ENCODE measurements at places on chromosomes 4 and X. TPM values are rescaled to one million over a fixed set of nuclear protein-coding genes. Genes with fewer than 3 reads are reported as not detected.

Gene IL1RAPL1
- not detected for total RNA-seq

DNA sequence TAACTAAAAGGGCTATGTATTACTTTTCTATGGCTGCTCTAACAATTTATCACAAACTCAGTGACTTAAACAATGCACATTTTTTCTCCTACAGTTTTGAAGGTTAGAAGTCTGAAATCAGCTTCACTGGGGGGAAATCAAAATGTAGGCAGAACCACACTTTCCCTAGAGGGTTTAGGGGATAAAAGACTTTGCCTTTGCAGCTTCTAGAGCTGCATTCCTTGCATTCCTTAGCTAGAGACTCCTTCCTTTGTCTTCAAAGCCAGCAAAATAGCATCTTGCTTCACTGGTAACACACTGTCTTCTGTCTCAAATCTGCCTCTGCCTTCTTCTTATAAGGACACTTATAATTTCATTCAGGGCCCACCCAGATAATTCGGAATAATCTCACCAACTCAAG lies 152.4 kb upstream of the SPIN4 start:
- no peaks in the 10 kb centered on the region for H3K27me3 ChIP-seq
- H3K4me1 ChIP-seq = no peaks in the 10 kb centered on the region
- H3K27ac ChIP-seq = no peak overlapping the region

Gene HEPH
- not detected for total RNA-seq

GRCh38 chr4:189147005-189147929 lies 793.4 kb upstream of the FRG1 start:
- H3K36me3 ChIP-seq = no peaks in the 10 kb centered on the region
- no peaks in the 10 kb centered on the region for H3K4me1 ChIP-seq
- H3K4me3 ChIP-seq = no peak overlapping the region
- DNase-seq = no peak
- H3K27me3 ChIP-seq = no peaks in the 10 kb centered on the region
- H3K27ac ChIP-seq = no peak overlapping the region

GRCh38 chr4:111064342-111064993 lies 441.6 kb upstream of the PITX2 start:
- no peak overlapping the region for H3K27ac ChIP-seq
- no peak for DNase-seq
- H3K27me3 ChIP-seq = no peaks in the 10 kb centered on the region
- no peaks in the 10 kb centered on the region for H3K36me3 ChIP-seq

- H3K36me3 ChIP-seq = no peaks in the 10 kb centered on the region
- DNase-seq = no peak
- H3K4me3 ChIP-seq = no peak overlapping the region
- H3K27me3 ChIP-seq = peaks cover 19% of the 10 kb centered on the region
These were observed 17.2 kb upstream of the DRD5 start for GRCh38 chr4:9764155-9764696.

Gene CYBB
- total RNA-seq = 4.3 TPM

Gene EDNRA
- total RNA-seq = not detected

DNA sequence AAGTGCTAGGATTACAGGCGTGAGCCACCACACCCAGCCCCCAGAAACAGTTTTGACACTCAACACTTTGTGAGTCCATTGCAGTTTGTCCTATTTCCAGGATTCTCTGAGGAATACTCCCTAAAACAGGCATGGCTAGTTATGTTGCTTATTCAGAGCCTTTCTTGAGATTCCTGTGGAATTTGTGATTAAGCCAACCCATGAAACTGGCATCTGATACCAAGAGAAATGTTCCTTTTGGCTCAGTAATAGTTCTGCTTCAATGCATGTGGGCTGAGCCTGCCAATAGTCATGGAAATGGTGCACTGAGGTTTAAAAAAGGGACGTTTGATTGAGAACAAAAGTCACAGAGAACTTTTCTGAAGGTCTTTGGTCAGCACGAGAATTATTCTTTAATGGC lies 241.7 kb downstream of the PPP1R2C start:
- no peaks in the 10 kb centered on the region for H3K27me3 ChIP-seq
- H3K27ac ChIP-seq = no peak overlapping the region
- peaks cover 7% of the 10 kb centered on the region for H3K4me1 ChIP-seq

GRCh38 chr4:158760866-158761265 lies 8.0 kb upstream of the FNIP2 start:
- no peak for DNase-seq
- H3K27ac ChIP-seq = no peak overlapping the region
- peaks cover 12% of the 10 kb centered on the region for H3K27me3 ChIP-seq
- no peak overlapping the region for H3K4me3 ChIP-seq

DNA sequence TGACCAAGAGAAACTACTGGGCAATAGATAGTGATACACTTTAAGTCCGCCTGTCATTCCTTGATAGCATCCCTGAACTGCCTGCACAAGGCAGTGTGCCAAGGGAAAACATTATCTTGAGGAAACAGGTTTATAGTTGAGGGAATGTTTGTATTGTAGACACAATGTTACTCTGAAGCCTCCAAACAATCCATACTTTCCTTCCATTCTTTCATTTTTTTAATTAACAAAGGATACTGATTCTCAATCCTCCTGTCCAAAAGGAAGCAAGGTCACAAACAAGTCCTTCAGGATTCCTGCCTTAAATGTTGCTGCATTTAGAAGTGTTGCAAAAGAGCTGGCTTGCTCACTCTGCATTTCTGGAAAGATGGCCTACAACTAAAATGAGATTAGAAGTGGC lies 61.7 kb upstream of the PRSS48 start:
- no peak for DNase-seq
- no peak overlapping the region for H3K27ac ChIP-seq
- H3K27me3 ChIP-seq = peaks cover 22% of the 10 kb centered on the region
- H3K4me3 ChIP-seq = no peak overlapping the region

Gene CXorf65
- total RNA-seq = 30.6 TPM

DNA sequence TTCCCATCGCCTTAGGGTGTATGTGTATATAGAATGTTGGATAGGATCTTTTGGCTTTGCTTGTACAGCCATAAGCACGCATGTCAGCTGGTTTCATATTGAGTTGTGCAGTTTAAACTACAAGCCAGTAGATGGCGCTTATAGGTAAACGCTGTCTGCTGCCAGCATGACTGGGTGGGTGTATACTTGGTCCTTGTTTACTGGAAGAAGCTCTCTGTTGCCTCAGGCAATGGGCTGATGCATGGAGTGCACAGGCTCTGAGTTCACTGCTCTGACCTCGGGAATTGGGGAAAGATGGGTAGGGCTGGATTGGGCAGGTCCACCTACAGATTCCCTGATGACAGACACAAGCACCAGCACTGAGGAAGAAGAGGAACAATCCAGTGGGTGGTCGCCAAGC lies 831.5 kb downstream of the STIM2 start:
- H3K4me3 ChIP-seq = no peak overlapping the region
- DNase-seq = no peak
- no peaks in the 10 kb centered on the region for H3K36me3 ChIP-seq
- no peak overlapping the region for H3K27ac ChIP-seq
- no peaks in the 10 kb centered on the region for H3K4me1 ChIP-seq

- H3K4me3 ChIP-seq = peak overlapping the region; percentile 94
- peaks cover 32% of the 10 kb centered on the region for H3K4me1 ChIP-seq
- no peaks in the 10 kb centered on the region for H3K27me3 ChIP-seq
- no peak for DNase-seq
- H3K27ac ChIP-seq = peak overlapping the region; percentile 95
- peaks cover 30% of the 10 kb centered on the region for H3K36me3 ChIP-seq
These were observed 609 bp upstream of the SLC25A6 start for GRCh38 chrX:1392376-1393068.

Gene ITIH6
- not detected for total RNA-seq

- peak overlapping the region; percentile 87 for H3K27ac ChIP-seq
- peaks cover 4% of the 10 kb centered on the region for H3K36me3 ChIP-seq
- peak overlapping the region; percentile 77 for H3K4me3 ChIP-seq
- peaks cover 32% of the 10 kb centered on the region for H3K4me1 ChIP-seq
- no peaks in the 10 kb centered on the region for H3K27me3 ChIP-seq
- DNase-seq = peak; percentile 30
These were observed 37.4 kb upstream of the SMIM10L2A start for GRCh38 chrX:135384161-135384836.

Gene NLGN3
- 1.4 TPM for total RNA-seq

DNA sequence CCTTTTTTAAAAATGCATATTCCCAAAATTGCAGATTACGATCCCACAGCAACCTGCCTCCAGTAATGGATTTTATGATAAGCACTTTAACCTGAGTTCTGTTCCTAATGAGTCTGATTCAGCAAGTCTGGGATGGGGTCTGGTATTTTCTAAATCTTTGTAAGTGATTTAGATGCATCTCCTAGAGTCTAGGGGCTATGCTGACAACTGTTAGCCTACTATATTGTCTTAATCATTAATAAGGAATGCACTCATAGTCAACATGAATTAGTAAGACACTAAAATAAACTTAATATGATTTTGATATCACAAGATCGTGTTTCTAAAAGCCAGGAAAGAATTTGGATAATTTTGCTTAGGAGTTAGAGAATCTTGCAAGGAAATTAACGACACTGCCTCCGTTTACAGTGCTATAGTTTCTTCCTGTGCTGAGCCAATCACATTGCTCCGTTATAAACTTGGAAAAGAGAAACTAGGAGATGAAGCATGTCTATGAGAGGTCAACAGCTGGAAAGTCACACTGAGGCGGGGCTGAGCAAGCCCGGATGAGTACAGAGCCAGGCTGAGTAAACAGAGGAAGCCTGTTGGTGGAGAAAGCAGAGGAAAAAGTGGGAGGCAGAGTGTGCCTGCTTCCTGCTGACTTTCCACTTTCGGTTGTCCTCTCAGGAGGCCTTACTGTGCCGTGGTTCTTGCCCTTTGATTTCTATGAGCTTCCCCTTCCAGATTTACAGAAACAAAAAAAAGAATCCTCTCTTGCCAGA lies 5.4 kb downstream of the SCARB2 start:
- no peak overlapping the region for H3K27ac ChIP-seq
- H3K36me3 ChIP-seq = no peaks in the 10 kb centered on the region
- DNase-seq = no peak
- H3K4me1 ChIP-seq = peaks cover 21% of the 10 kb centered on the region
- no peak overlapping the region for H3K4me3 ChIP-seq

DNA sequence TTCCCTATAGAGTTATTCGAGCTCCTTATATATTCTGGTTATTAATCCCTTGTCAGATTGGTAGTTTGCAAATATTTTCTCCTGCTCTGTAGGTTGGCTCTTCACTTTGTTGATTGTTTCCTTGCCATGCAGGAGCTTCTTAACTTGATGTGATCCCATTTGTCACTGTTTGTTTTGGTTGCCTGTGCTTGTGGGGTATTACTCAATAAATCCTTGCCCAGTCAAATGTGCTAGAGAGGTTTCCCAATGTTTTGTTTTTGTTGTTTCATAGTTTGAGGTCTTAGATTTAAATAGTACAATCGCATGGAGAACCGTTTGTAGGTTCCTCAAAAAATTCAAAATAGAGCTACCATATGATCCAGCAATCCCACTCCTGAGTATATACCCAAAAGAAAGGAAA lies 2.3 kb upstream of the SYTL5 start:
- H3K27ac ChIP-seq = no peak overlapping the region
- peaks cover 4% of the 10 kb centered on the region for H3K27me3 ChIP-seq
- H3K4me1 ChIP-seq = no peaks in the 10 kb centered on the region
- no peak for DNase-seq

- no peak overlapping the region for H3K27ac ChIP-seq
- no peak overlapping the region for H3K4me3 ChIP-seq
- no peak for DNase-seq
- peaks cover 16% of the 10 kb centered on the region for H3K36me3 ChIP-seq
These were observed 167.9 kb downstream of the FBXW7 start for GRCh38 chr4:152368001-152368400.

DNA sequence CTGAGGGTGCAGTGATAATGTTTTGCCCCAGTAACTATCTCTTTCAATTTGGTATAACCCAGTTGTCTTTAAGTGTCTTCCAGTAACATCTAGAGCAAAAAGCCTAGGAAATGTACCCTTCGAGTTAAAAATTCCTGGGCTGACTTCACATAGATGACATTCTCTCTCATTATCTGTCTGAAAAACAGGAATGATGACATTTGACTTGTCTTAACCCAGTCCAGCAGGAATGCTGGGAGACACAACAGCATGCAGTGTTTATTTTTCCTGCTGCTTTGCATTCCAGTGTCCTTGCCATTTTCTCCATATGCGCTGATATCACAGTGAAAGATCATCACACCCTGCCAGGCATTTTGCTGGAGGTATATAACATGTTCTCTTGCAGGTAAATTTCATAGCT lies 130.0 kb downstream of the SOWAHB start:
- DNase-seq = no peak
- H3K4me1 ChIP-seq = no peaks in the 10 kb centered on the region
- H3K36me3 ChIP-seq = no peaks in the 10 kb centered on the region
- H3K27me3 ChIP-seq = peaks cover 6% of the 10 kb centered on the region
- no peak overlapping the region for H3K27ac ChIP-seq

DNA sequence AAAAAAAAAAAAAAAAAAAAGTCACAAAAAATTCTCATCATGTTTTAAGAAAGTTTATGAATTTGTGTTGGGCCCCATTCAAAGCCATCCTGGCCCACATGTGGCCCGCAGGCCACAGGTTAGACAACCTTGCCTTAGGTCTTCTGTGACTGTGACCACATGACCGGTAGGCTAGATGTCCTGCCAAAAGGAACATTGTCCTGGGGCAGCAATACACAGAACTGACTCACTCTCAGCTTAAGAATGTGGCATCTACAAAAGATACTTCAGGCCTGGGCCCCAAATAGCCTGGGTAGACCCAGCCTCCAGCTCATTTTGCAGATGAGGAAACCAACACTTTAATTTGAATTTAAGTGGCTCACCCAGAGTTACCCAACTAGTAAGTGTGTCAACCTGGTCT lies 10.0 kb downstream of the AWAT2 start:
- no peaks in the 10 kb centered on the region for H3K36me3 ChIP-seq
- H3K27me3 ChIP-seq = no peaks in the 10 kb centered on the region
- H3K4me1 ChIP-seq = no peaks in the 10 kb centered on the region
- no peak for DNase-seq
- no peak overlapping the region for H3K4me3 ChIP-seq

DNA sequence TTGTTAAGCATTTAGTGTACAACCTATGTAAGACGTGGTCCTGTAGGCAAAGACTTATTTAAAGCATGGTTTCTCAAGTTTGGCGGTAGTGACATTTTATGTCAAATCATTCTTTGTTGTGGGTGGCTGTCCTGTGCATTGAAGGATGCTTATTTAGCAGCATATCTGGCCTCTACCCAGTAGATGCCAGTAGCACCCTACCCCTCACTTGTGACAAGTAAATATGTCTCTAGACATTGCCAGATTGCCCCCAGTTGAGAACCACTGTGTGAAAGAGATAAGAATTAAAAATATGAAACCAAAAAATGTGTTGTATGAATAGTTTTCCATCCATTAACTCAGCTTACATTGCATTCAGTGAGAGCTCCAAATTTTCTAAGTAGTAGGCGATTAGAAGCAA lies 25.5 kb downstream of the MMAA start:
- peaks cover 29% of the 10 kb centered on the region for H3K36me3 ChIP-seq
- no peak overlapping the region for H3K27ac ChIP-seq
- no peak overlapping the region for H3K4me3 ChIP-seq
- H3K4me1 ChIP-seq = no peaks in the 10 kb centered on the region
- no peaks in the 10 kb centered on the region for H3K27me3 ChIP-seq

Gene NMU
- total RNA-seq = not detected

Gene NWD2
- total RNA-seq = not detected

DNA sequence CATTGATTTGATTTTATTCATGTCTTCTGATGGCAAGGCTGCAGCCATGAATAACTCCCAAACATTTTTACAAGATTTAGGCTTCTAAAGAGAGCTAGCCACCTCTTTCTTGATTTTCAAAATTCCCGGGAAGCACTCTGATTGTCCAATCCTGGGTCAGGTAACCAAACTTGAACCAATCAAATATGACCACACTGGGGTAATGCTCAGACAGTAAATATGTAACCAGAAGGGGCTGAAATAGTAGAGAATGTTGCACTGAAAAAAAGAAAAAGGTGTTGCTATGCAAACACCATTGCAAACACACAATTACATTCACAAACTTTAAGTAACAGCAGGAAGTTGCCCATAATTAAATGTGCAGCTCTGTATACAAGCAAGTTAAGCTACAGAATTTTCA lies 112.9 kb upstream of the IQCM start:
- no peaks in the 10 kb centered on the region for H3K4me1 ChIP-seq
- no peaks in the 10 kb centered on the region for H3K27me3 ChIP-seq
- no peaks in the 10 kb centered on the region for H3K36me3 ChIP-seq
- H3K27ac ChIP-seq = no peak overlapping the region
- DNase-seq = no peak
